ENCODE measurements at places on chromosomes 13 and 19. TPM values are rescaled to one million over a fixed set of nuclear protein-coding genes. Genes with fewer than 3 reads are reported as not detected.

Gene DDA1
- 33.2 TPM for total RNA-seq

GRCh38 chr19:4830768-4831265, 695 bp downstream of the TICAM1 start:
- DNase-seq: no peak
- H3K36me3 ChIP-seq: no peaks in the 10 kb centered on the region
- H3K27ac ChIP-seq: peak overlapping the region; percentile 78

DNA sequence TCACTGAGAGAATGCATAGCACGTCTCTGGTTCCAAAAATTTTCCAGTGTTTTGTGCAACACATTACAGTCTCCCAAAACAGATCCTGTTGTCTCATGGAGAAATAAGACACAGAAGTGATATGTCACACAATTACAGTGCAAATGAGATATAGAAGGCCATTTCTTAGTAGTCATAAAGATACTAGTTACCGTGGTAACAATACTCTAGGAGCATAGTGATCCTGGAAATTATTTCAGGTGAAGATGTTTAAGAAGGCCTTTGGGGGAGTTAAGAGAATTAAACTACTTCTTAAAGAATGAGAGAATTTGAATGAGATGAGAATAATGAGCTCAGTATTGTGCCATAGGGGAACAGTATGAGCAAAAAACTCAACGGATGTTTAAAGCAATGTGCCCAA, 628.0 kb upstream of the MIR17HG start:
- no peaks in the 10 kb centered on the region for H3K36me3 ChIP-seq
- no peak overlapping the region for H3K4me3 ChIP-seq
- DNase-seq: no peak
- no peaks in the 10 kb centered on the region for H3K4me1 ChIP-seq
- no peaks in the 10 kb centered on the region for H3K27me3 ChIP-seq

DNA sequence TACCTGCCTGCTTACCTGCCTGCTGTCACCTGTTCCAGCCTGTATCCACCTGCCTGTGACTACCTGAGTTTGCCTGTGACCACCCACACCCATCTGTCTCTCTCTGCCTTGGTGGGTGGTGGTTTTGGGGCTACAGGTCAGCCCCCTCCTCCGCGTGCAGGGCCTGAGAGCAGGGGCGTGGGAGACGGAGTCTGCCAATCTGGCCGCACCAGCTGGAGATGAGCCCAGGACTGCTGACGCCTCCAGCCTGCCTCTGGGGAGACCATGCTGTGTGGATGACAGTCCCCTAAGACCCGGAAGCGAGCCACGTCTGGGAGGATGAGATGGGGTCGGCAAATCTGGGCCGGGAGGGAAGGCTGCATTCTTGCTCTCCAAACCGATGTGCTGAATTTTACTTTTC, 15.9 kb upstream of the KCTD15 start:
- no peak for DNase-seq
- no peak overlapping the region for H3K4me3 ChIP-seq
- H3K27ac ChIP-seq: no peak overlapping the region
- H3K36me3 ChIP-seq: no peaks in the 10 kb centered on the region

- DNase-seq: no peak
- no peaks in the 10 kb centered on the region for H3K4me1 ChIP-seq
- no peaks in the 10 kb centered on the region for H3K27me3 ChIP-seq
- H3K36me3 ChIP-seq: peaks cover 13% of the 10 kb centered on the region
- H3K27ac ChIP-seq: no peak overlapping the region
These were observed 13.1 kb downstream of the NOP53 start for GRCh38 chr19:47758443-47758804.

Gene CGB7
- total RNA-seq: not detected

Gene CABP5
- total RNA-seq: not detected

DNA sequence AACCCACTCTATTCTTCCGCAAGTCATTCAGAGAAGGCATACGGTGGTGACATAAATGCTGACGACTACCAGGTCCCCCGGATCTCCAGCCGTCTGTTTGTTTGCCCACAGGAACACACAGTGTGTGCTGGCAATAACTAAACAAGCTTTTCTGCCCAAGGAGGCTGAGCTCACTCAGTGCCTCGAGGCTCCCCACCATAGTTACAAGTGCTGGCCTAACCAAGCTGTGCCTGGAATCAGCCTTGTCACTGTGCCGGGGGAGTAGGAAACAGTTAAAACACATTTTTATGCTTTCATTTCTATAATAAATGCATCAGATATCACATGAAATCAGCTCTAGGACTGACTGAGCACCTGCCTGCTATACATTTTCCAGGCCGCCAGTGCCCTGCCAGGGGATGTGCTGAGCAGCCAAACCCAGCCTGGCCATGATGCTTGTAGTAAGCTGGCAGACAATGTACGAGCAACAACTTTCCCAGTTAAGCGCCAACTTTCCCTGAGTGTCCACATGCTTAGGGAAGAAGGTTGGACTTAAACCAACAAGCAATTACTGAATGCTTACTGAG, 28.1 kb downstream of the BRD4 start:
- no peak for DNase-seq
- H3K36me3 ChIP-seq: no peaks in the 10 kb centered on the region
- H3K27me3 ChIP-seq: no peaks in the 10 kb centered on the region
- H3K4me1 ChIP-seq: no peaks in the 10 kb centered on the region
- no peak overlapping the region for H3K4me3 ChIP-seq

DNA sequence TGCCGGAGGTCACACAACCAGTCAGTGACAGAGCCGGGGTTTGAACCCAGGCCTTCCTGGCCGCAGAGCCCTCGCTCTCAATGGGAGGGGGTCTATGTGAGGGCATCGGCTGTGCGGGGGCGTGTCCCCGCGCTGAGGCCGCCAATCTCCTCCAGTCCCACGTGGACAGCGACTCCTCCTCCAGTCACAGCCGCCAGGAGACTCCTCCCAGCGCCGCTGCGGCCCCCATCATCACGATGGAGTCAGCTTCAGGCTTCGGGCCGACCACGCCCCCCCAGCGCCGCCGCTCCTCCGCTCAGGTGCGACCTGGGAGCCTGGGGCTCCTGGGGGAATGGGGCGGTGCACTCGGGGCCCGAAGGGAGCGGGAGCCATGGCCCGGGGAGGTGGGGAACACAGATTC, 6.0 kb downstream of the SPRED3 start:
- H3K4me1 ChIP-seq: no peaks in the 10 kb centered on the region
- H3K36me3 ChIP-seq: no peaks in the 10 kb centered on the region
- DNase-seq: no peak
- H3K27ac ChIP-seq: no peak overlapping the region
- H3K27me3 ChIP-seq: no peaks in the 10 kb centered on the region

DNA sequence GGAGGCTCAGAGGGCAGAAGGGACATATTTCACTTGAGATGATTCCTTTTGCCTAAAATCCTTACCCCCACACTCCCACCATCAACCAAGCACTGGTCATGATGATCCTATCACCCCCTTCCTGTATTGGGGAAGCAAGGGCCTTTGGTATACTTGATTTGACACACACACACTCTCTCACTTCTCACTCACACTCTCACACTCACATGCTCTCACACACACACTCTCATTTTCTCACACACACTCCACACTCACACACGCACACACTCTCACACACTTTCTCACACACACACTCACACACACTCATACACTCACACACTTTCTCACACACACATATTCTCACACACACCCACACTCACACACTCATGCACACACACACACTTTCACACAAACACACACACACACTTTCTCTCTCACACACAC, 8.6 kb downstream of the RGCC start:
- DNase-seq: no peak
- H3K27me3 ChIP-seq: no peaks in the 10 kb centered on the region
- H3K36me3 ChIP-seq: peaks cover 3% of the 10 kb centered on the region
- no peak overlapping the region for H3K27ac ChIP-seq
- H3K4me1 ChIP-seq: peaks cover 3% of the 10 kb centered on the region

Gene NRTN
- total RNA-seq: not detected

GRCh38 chr13:93227280-93227877, 772 bp downstream of the GPC6 start:
- H3K4me1 ChIP-seq: no peaks in the 10 kb centered on the region
- DNase-seq: peak; percentile 80
- H3K4me3 ChIP-seq: peak overlapping the region; percentile 39
- H3K27ac ChIP-seq: peak overlapping the region; percentile 46
- H3K27me3 ChIP-seq: no peaks in the 10 kb centered on the region

- H3K4me3 ChIP-seq: no peak overlapping the region
- no peak for DNase-seq
- H3K36me3 ChIP-seq: no peaks in the 10 kb centered on the region
- H3K4me1 ChIP-seq: no peaks in the 10 kb centered on the region
- H3K27me3 ChIP-seq: no peaks in the 10 kb centered on the region
- no peak overlapping the region for H3K27ac ChIP-seq
These were observed 31.6 kb downstream of the ATP11A start for GRCh38 chr13:112721198-112722104.

DNA sequence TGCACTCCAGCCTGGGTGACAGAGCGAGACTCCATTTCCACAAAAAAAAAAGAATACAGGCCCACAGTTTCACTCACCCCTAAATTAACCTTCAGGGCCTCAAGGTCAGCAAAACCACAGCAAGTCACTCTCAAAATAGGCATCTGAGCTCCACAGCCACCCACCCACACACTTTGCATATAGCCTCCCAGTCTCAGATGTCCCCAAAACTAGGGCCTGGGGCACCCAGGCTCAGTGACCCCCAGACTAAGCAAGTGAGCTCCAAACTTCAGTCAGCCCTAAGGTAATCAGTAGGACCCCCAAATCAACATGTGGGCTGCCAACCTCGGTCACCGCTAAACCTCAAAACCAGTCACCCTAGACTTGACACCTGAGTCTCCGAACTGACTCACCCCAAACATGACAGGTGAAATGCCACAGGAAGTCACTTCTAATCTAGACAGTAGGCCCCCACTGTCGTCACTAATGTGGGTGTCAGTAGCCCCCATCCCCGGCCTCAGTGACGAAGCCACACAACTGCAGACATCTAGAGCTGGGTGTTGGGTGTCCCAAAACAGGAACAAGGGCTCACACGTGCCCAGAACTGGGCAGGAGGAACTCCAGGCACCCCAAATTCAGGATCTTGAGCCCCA, 13.9 kb downstream of the RABAC1 start:
- no peak overlapping the region for H3K27ac ChIP-seq
- no peak for DNase-seq
- H3K4me1 ChIP-seq: no peaks in the 10 kb centered on the region
- H3K4me3 ChIP-seq: no peak overlapping the region
- no peaks in the 10 kb centered on the region for H3K27me3 ChIP-seq

GRCh38 chr13:45773236-45773635, 71.1 kb downstream of the CBY2 start:
- H3K4me3 ChIP-seq: no peak overlapping the region
- H3K4me1 ChIP-seq: no peaks in the 10 kb centered on the region
- H3K27ac ChIP-seq: no peak overlapping the region

Gene SLC8A2
- total RNA-seq: 0.72 TPM

DNA sequence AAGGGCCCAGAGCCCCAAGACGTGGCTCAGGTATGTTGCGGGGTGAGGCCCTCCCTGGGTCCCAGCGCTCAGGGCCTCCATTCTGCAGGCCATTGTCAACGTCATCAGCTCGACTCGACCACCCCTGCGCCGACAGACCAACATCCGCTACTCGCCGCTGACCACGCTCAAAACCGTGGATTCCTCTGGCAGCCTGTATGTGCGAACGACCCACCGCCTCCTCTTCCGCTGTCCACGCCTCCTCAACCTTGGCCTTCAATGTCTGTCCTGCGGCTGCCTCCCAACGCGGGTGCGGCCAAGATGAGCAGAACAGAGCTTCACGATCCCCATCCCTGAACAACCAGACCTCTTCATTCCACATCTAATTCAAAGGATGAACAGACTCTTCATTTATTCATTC, 8.2 kb downstream of the RDH8 start:
- H3K4me3 ChIP-seq: no peak overlapping the region
- DNase-seq: no peak
- no peaks in the 10 kb centered on the region for H3K4me1 ChIP-seq
- no peaks in the 10 kb centered on the region for H3K27me3 ChIP-seq

DNA sequence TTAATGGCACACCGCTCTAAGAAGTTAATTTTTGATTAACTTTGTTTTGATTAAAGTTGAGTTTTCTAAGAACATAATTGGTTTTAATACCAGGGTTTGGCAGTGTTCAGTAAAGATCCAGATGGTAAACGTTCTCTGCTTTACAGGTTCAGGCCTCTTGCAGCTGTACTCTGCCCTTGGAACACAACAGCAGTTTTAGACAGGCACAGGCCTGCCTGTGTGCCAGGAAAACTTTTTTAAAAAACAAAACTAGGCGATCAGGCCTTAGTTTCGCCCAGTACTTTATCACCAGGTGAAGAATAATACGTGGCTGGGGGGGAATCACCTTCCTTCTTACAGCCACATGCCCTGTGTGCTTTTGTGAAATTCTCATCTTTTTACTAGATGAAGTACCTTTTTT, 38.0 kb upstream of the TEX29 start:
- H3K4me3 ChIP-seq: no peak overlapping the region
- peaks cover 4% of the 10 kb centered on the region for H3K36me3 ChIP-seq
- peak overlapping the region; percentile 77 for H3K27ac ChIP-seq
- H3K27me3 ChIP-seq: no peaks in the 10 kb centered on the region
- peaks cover 7% of the 10 kb centered on the region for H3K4me1 ChIP-seq
- DNase-seq: no peak

- H3K4me3 ChIP-seq: no peak overlapping the region
- H3K27me3 ChIP-seq: no peaks in the 10 kb centered on the region
- no peaks in the 10 kb centered on the region for H3K4me1 ChIP-seq
- peaks cover 2% of the 10 kb centered on the region for H3K36me3 ChIP-seq
These were observed 29.2 kb downstream of the ZNF146 start for GRCh38 chr19:36244066-36244465.
